ENCODE measurements at places on chromosomes 7 and 10. TPM values are rescaled to one million over a fixed set of nuclear protein-coding genes. Genes with fewer than 3 reads are reported as not detected.
A peak's percentile ranks its signal among the peaks of the same experiment; 100 is the strongest.

DNA sequence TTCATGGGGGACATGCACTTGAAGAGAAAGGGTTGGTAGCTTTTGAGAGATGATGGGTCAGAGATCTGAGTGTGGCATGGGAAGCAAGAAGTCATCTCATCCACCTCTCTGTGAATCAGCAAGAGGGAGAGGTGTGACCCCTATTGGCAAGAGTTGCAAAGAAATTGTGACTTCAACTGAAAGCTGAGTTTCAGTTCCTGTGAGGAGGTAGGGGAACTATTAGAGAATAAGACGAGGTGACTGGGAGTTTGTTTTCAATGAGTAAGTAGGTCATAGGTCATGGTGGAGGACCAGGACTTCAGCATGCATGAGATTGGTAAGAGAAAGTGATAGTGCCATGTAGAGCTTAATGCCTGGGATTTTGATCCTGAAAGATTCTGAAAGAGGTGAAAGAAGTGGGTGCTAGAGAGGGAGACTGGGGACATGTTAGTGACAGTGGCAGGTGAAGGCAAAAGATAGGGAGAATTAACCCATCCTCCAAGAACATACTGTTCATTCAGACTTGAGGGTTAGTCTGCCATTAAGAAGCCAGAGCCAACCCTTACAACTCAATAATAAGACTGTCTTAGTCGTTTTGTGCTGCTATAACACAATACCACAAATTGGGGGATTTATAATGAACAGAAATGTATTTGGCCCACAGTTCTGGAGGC, 75.5 kb upstream of the CAPZA2 start:
- peaks cover 10% of the 10 kb centered on the region for H3K4me1 ChIP-seq
- H3K4me3 ChIP-seq, result no peak overlapping the region
- H3K27me3 ChIP-seq, result no peaks in the 10 kb centered on the region
- no peaks in the 10 kb centered on the region for H3K36me3 ChIP-seq

C10orf62 gene
- total RNA-seq, result not detected

DNA sequence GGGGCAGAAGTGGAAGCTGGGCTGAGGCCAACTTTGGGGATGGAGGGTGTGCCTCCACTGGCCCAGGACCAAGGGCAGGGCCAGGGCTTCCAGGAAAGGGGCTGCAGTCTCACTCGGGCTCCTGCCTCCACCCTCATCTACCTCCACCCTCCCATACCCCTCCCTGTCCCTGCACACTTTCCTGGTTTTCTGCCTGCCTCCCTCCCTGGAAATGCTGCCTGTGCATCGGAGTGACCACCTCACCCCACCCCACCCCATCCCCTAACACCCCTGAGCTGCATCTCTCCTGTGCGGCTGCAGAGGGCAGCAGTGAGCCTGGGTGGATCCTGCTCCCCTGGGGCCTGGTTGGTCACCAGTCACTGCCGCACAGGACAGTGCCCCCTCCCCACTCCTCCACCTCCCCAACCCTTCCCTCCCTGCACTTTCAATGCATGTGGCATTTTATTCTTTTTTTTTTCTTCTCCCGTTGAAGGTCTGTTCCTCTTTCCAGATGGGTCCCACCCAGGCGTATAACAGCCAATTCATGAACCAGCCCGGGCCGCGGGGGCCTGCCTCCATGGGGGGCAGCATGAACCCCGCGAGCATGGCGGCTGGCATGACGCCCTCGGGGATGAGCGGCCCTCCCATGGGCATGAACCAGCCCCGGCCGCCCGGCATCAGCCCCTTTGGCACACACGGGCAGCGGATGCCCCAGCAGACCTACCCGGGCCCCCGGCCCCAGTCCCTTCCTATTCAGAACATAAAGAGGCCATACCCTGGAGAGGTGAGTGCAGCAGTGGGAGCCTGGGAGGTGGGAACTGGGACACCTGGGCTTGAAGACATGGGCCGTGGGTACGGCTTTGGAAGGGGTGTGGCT, 54.1 kb upstream of the PPIF start:
- peaks cover 57% of the 10 kb centered on the region for H3K4me1 ChIP-seq
- peaks cover 71% of the 10 kb centered on the region for H3K36me3 ChIP-seq
- H3K27ac ChIP-seq, result peak overlapping the region; percentile 66
- H3K4me3 ChIP-seq, result no peak overlapping the region
- H3K27me3 ChIP-seq, result no peaks in the 10 kb centered on the region

DNA sequence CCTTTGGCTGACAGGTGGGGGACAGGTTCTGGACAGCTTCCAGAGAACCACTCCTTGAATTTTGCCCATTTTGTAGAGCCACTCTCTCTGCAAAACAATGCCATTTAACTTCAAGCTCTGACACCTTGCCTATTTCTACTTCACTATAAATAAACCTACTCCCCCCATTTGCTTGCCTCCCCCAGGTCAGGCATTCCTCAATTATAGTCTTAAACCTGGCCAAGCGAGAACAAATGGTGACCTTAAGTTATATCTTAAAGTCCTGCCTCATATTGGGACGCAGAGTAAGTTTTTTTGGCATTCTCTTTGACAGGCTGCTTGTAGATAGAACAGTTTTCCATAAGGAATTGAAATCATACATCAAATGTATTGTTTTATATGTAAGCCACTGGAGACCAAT, 706.9 kb downstream of the LRMDA start:
- no peaks in the 10 kb centered on the region for H3K36me3 ChIP-seq
- no peak overlapping the region for H3K4me3 ChIP-seq
- no peak overlapping the region for H3K27ac ChIP-seq
- no peak for DNase-seq
- H3K4me1 ChIP-seq, result no peaks in the 10 kb centered on the region
- H3K27me3 ChIP-seq, result no peaks in the 10 kb centered on the region

CFTR gene
- under 0.01 TPM for total RNA-seq

DNA sequence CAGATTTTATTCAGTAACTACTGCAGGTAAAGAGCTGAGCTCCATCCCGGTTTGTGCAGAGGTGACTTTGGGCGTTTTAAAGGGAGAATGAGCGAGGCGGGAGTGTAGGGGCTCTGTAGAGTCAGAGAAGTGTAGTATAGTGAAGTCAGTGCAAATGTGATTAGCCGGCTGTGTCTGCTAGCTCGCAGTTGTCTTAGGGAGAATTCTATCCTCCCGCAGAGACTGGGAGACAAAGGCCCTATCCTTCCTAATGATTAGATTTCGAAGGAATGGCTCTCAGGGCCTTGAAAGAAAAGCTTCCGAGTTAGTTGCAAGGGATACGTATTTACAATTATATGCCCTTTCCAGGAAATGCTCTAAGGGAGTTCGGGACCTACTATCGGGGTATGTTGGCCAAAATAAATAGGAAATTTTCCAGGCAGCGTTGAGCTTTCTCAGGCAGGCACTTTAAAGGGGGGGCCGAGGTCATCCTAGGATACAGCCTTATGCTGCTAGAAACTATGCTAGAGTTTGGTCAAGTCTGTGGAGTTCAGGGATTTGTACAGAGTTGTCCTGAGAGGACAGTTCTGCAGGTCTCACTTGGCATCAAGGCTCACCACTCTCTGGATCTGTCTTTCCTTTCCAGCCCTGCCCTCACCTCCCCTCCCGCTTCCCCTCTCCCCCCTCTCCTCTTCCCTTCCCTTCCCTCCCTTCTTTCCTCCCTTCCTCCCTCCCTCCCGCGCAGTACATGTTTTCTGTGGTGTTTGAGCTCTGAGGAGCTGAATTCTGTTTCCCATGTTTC, 825 bp downstream of the MRPL32 start:
- H3K4me3 ChIP-seq, result peak overlapping the region; percentile 83
- H3K36me3 ChIP-seq, result no peaks in the 10 kb centered on the region
- peak overlapping the region; percentile 89 for H3K27ac ChIP-seq
- H3K4me1 ChIP-seq, result peaks cover 69% of the 10 kb centered on the region
- peak; percentile 63 for DNase-seq

SEC31B gene
- 8.8 TPM for total RNA-seq

DNA sequence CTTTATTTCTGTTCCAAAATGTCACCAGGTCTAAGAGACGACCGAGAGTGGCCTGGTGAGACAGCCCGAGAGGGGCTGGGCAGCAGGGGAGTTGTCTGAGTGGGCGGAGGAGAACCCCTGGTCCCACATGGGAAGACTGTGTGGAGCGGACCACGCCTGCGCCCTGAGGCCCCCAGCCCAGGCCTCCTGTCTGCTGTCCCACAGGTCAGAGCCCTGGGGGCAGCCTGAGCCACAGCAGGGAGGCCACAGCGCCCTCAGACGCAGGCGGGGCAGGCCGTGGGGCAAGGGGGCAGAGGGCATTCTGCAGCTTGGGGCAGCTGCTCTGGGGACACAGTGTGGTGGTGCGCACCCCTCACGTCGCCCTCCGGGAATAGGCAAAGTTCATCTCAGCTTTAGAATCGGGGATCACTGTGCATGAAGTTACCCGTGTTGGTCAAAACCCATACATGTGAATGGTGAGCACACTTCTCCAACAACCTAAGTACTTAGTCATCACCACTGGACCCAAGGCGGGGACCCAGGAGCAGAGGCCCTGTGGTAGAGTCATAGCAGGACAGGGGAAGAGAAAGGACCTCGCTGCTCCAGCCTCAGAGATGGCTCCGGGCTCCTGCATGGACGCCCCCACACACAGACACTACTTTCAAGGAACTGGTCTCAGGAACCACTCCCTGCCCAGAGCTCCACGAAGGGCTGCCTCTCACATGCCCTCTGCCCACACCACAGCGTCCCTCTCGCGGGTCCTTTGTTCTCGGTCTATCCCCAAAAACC, 214.7 kb downstream of the ELFN1 start:
- H3K27me3 ChIP-seq, result no peaks in the 10 kb centered on the region
- H3K4me1 ChIP-seq, result peaks cover 6% of the 10 kb centered on the region
- no peak for DNase-seq
- no peak overlapping the region for H3K27ac ChIP-seq

DNA sequence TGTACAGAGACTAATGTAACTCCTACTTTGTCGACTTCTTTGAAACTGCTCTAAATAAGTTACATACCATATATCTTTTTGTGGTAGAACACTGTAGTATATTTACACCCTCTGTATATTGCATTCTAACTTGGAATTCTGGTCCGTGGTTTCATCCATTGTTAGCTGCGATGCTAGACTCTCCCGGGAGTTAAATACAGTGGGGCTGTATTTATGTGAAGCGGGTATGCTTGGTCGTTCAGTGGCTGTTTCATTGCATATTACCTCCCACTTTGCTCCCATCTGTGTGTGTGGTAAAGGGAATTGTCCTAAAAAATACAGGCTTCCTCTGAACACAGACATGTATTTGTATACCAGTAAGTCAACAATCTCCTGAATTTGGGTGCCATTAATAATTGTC, 231.1 kb downstream of the SLC25A13 start:
- no peak for DNase-seq
- H3K36me3 ChIP-seq, result no peaks in the 10 kb centered on the region
- H3K27ac ChIP-seq, result no peak overlapping the region
- no peaks in the 10 kb centered on the region for H3K4me1 ChIP-seq
- no peak overlapping the region for H3K4me3 ChIP-seq

- H3K27me3 ChIP-seq, result no peaks in the 10 kb centered on the region
- no peaks in the 10 kb centered on the region for H3K4me1 ChIP-seq
- no peak overlapping the region for H3K27ac ChIP-seq
- no peaks in the 10 kb centered on the region for H3K36me3 ChIP-seq
Observed at GRCh38 chr10:94173594-94173993, 179.9 kb downstream of the PLCE1 start.

UPK3BL2 gene
- total RNA-seq, result 10.9 TPM

- no peak for DNase-seq
- H3K27ac ChIP-seq, result no peak overlapping the region
- H3K4me1 ChIP-seq, result no peaks in the 10 kb centered on the region
- H3K36me3 ChIP-seq, result no peaks in the 10 kb centered on the region
- no peak overlapping the region for H3K4me3 ChIP-seq
Observed at GRCh38 chr10:88318803-88319202, 264.3 kb downstream of the RNLS start.

ABCC2 gene
- total RNA-seq, result 0.58 TPM

GRCh38 chr10:17085011-17085725, 44.4 kb downstream of the CUBN start:
- no peak overlapping the region for H3K4me3 ChIP-seq
- no peaks in the 10 kb centered on the region for H3K4me1 ChIP-seq
- H3K36me3 ChIP-seq, result no peaks in the 10 kb centered on the region
- H3K27ac ChIP-seq, result no peak overlapping the region

- H3K4me1 ChIP-seq, result no peaks in the 10 kb centered on the region
- H3K4me3 ChIP-seq, result no peak overlapping the region
- DNase-seq, result no peak
- H3K27me3 ChIP-seq, result no peaks in the 10 kb centered on the region
- no peak overlapping the region for H3K27ac ChIP-seq
Observed at GRCh38 chr10:106931159-106931852, 233.2 kb downstream of the SORCS1 start.

GRCh38 chr10:96794836-96795733, 37.0 kb upstream of the LCOR start:
- H3K36me3 ChIP-seq, result no peaks in the 10 kb centered on the region
- H3K27me3 ChIP-seq, result no peaks in the 10 kb centered on the region
- DNase-seq, result no peak

- peaks cover 21% of the 10 kb centered on the region for H3K4me1 ChIP-seq
- no peaks in the 10 kb centered on the region for H3K36me3 ChIP-seq
- peak; percentile 32 for DNase-seq
- H3K27me3 ChIP-seq, result peaks cover 9% of the 10 kb centered on the region
Observed at GRCh38 chr10:13439313-13440184, 89.3 kb downstream of the BEND7 start.

Measured in stomach (tissue), 19 donors.